ENCODE measurements at places on chromosomes 16 and 17.

- DNase-seq, result no peak
Observed at GRCh38 chr17:63480826-63481487, 4.1 kb downstream of the ACE start.

DNA sequence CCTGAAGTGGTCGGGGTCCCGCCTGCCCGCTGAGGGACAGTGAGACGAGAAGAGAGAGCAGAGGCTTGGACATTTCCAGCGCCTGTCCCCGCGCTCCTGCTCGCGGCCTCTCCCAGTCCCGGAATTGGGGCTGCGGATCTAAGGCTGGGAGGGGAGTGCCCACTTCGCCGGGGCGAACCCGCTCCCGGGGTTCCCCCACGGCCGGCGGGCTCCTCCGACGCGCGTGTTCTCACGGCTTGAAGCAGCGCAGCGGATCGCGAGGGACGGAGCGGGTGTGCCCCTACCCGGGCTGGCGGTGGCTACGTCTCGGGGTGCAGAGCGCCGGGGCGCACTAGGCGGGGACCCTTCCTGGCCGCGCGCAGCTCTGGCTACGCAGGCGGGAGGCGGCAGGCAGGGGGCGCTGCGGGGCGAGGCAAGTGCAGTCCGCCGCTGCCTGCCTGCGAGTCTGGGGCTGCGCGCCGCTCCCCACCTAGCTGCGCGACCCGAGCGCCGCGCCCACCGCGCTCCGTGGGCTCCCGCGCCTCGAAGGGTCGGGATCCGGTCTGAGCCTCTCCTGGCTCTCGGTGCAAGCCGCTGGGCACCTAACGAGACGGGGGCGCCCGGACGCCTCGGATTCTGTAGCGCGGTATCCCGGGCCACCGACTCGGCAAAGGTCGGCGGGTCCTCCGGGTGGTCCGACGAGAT lies 1.2 kb downstream of the NGFR start:
- peak; percentile 92 for DNase-seq

GRCh38 chr17:63685578-63685977 lies 14.3 kb downstream of the LIMD2 start:
- no peak for DNase-seq

DNA sequence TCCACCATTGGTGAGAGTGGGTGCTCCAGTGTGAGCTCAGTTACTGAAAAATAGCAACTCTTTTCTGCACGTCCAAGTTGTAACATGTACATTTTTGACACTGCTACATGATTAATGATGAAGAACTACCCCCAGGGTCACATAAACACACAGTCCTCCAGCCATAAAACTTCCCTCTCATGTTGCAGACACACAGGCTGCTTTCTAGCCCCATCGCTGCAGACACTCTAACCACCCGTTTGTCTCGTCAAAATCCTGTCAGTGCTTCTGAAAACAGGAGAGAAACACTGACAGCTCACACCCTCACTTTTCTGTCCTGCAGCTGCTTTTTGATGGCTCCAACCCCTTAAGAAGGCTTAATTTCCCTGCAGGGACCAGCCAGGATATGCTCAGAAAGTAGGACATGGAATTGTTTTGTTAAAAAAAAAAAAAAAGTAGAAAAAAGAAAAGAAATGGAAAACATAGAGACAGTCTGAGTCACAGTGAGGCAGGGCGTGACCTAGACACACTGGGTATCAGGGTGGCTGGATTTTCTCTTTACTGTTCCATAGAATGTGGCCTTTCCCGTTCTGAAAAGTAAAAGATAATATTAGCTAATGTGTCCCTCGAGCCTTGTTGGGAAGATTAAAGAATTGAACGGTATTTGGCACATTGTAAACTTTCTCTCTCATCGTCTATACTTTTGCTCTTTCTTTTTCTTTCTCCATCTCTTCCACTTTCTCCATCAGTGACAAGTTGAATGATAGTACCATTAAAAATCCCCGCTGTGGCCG lies 20.7 kb upstream of the CCL5 start:
- peak; percentile 45 for DNase-seq

DNA sequence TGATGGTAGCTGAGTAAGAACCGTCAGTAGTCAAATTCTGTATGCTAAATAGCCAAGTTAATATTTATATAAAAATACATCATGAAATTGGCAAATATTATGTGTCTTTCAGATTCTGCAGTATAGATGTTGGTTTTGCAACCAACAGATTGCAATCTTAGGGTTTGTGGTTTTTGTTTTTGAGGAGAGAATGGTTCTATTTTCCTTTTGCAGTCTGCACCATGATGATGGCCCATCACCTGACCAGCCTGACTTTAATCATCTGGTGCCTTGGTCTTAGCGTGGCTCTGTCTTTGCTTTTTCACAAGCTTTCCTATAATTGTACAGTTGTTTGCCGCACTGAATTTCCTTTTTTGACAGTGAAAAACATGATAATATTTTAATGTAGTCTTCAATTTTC lies 50.7 kb downstream of the NUP93 start:
- DNase-seq, result no peak
